ENCODE measurements at places on chromosomes 11 and 22. TPM values are rescaled to one million over a fixed set of nuclear protein-coding genes. Genes with fewer than 3 reads are reported as not detected.

- H3K36me3 ChIP-seq, result no peaks in the 10 kb centered on the region
- H3K27ac ChIP-seq, result peak overlapping the region; percentile 88
- no peak overlapping the region for H3K4me3 ChIP-seq
Observed at GRCh38 chr11:119471329-119471728, 48.4 kb upstream of the THY1 start.

DNA sequence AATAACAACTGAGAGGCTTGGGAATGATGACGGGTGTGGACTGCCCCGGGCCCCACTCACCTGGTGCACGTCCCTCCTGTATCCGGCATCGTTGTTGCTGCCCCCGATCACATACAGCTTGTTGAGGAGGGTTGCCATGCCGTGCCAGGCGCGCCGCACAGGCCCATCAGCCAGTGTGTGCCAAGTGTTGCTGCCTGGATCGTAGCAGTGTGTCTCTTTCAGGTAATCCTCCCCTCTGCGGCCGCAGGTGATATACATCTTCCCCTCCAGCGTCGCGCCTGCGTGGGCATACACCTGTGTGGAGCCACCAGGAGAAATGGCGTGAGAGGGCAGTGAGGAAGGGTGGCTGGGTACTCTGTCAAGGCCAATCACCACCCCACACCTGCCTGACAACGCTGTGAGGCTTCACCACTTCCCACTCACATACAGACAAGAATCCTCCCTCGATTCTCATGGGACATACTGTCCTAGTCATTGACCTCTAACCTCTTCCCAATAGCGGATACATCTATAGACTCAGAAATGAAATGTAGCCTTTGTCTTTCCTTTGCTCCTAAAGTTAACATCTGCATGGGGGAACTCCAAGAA, 8.9 kb upstream of the SCARF2 start:
- no peak overlapping the region for H3K27ac ChIP-seq
- no peak overlapping the region for H3K4me3 ChIP-seq
- H3K36me3 ChIP-seq, result no peaks in the 10 kb centered on the region
- no peaks in the 10 kb centered on the region for H3K27me3 ChIP-seq

GRCh38 chr11:122367809-122368231, 251.8 kb upstream of the BLID start:
- H3K27me3 ChIP-seq, result no peaks in the 10 kb centered on the region
- peak overlapping the region; percentile 17 for H3K27ac ChIP-seq
- DNase-seq, result peak; percentile 84
- no peaks in the 10 kb centered on the region for H3K36me3 ChIP-seq
- peaks cover 28% of the 10 kb centered on the region for H3K4me1 ChIP-seq

SYCE3 gene
- not detected for total RNA-seq
